Activated CD4-positive, alpha-beta T cell treated with anti-CD3 and anti-CD28 coated beads, Interleukin-2, amount 50 U/mL, for 48 hours (primary cell): ENCODE measurements at places on chromosomes 6 and 20.

- DNase-seq: no peak
Measured at GRCh38 chr6:47133230-47134000, 91.3 kb upstream of the ADGRF1 start.

DNA sequence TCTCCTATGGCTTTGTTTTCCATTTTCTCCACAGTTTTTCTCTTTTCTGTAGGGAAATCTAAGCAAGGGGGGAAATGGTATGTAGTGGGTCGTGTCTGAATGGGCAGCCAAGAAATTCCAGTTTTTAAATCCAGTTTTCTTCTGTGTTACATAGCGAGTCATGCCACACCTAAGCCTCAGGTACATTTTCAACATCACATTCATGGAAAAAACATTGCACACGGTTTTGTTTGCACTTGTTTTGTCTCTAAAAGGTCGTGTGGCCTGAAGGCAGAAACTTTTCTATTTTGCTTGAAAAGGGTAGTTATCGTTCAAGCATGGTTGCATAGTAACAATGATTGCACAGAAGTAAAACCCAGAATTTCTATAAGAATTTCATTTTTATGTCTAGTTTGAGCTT is 70.5 kb downstream of the MOXD1 start:
- no peak for DNase-seq

GRCh38 chr6:17900011-17900410 is 87.4 kb downstream of the KIF13A start:
- DNase-seq: no peak

GRCh38 chr6:66421570-66421969 is 714.5 kb upstream of the EYS start:
- no peak for DNase-seq

DNA sequence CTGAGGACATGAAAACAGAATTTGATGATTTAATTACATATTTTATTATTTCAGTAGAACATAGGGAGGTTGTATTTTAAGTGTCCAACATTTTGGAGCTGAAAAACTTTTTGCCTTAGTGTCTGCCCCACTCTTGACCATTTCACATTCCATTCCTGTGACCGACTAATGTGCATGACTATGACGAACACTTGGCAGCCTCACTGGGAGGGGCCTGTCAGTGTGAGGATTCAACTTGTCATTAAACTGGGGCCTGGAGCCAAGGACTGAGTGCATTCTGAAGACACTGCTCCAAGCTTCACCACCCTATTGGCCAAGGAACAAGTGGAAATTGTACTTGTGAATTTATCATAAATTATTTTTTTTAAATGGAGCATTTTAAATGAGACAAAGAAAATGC is 661.3 kb downstream of the BCKDHB start:
- DNase-seq: no peak

DNA sequence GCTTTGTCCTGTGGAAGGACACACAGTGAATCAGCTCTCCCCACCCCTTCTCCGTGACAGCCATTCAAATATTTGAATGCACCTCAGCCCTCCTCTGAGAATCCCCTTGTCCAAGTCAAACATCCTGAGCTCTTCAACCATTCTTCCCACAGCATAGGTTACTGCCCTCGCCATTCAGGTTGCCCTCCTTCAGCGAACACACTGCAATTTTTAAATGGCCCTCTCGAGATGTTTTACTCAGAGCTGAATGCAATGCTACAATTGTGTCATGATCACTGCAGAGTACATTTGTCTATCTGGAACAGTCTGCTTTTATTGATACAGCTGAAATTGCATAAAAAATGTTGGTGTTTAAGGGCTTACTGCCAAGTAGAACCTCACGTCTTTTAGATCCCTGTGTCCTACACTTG is 48.9 kb downstream of the SLC2A12 start:
- no peak for DNase-seq

DNA sequence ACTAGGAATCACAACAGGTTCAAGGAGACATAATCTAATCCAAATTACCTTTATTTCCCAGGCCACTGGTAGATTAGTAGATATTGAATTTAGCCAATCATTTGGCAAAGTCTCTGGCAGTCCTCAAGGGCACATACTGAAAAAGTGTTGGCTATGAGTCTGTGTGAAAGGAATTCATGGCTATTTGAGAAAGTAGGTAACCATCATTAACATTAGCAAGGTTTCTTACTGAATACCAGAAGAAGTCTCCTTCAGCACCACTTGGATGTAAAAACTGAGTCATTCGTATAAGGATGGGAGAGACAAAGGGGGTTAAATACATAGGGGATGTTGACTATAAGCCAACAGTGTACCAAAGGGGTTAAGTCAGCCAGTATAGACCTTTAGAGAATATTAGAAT is 36.7 kb downstream of the AGPAT4 start:
- no peak for DNase-seq

GRCh38 chr6:14423330-14423729 is 305.8 kb downstream of the CD83 start:
- DNase-seq: no peak

GRCh38 chr6:40348591-40348990 is 238.6 kb downstream of the LRFN2 start:
- no peak for DNase-seq

DNA sequence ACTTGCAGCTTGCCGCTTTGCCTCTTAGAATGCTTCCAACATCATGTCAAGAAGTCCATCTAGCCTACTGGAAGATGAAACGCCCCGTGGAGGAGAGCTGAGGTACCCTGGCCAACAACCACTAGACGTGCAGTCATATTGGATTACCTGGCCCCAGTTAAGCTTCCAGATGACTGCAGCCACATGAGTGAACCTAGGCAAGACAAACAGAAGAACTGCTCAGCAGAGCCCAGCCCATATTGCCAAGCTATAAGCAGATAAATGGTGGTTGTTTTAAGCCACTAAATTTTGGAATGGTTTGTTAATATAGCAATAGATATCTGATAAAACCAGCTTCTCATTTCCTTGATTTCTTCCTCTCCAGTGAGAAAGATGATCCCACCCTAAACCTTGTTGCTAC is 4.7 kb upstream of the DLK2 start:
- no peak for DNase-seq

GRCh38 chr20:49901588-49901987 is 13.7 kb downstream of the SPATA2 start:
- DNase-seq: no peak

GRCh38 chr20:20034486-20034885 is 17.3 kb downstream of the NAA20 start:
- no peak for DNase-seq

GRCh38 chr20:9114709-9115108 is 45.8 kb downstream of the PLCB4 start:
- DNase-seq: no peak

DNA sequence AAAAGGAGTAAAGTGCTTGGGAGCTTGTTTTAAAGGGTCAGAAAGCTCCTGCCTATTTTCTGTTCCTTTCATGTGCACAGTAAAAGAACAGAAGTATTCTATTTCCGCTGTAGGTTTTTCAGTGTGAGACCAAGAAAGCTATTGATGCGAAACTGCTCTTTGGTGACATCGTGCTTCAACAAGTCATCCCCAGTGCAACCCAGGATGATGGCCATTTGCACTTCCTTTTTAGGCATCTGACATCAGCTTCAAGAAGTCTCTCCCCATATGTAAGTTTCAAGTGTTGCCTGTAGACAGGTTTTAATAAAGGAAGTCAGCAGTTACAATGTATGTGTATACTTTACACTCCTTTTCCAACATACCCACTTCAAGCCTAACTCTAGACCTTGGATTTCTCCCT is 131.6 kb downstream of the RFX6 start:
- no peak for DNase-seq

GRCh38 chr6:90413867-90414266 is 117.2 kb upstream of the BACH2 start:
- peak; percentile 80 for DNase-seq

DNA sequence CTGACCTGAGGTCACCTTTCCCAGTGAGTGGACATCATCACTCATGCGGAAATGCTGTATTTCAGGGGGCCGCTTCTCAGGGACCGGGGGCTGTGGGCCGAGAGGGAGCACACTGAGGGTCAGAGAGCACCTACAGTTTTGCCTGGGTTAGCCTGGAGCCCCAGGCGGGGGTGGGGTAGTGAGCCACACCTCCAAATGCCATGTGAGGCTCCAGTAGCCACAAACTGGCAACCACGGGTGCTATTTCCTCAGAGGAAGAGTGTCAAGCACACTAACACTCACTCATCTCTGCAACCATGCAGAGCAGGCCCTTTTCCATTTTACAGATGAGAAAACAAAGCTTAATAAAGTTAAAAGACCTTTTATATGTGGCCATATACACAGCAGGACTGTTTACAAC is 4.7 kb downstream of the EHMT2 start:
- DNase-seq: no peak

GRCh38 chr6:129786548-129786947 is 74.6 kb downstream of the TMEM244 start:
- DNase-seq: no peak

DNA sequence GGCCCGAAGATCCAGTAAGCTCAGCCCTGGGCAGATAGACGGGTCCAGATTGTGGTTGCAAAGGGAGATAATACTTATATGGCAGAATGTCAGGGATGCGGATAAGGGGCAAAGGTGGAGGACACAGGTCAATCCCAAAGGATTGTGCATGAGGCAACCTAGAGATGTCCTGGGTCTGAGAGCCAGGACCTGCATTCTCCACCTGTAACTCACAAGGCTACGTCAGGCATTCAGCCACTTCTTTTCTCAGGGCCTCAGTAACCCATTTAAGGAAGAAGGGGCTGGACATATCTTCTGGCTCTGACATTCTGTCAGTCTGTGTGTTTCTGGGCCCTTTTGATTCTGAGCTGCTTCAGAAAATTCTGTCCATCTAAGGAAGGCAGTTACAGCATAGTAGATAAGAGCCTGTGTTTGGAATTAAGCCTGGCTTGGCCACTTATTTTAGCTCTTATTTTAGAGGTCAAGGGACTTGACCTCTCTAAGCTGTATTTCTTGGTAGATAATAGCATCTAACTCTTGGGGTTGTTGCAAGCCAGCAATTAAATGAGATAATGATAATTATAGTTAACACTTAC is 40.2 kb downstream of the CNBD2 start:
- DNase-seq: no peak

GRCh38 chr6:162907876-162908481 is 180.2 kb downstream of the PACRG start:
- DNase-seq: no peak

- DNase-seq: no peak
Measured at GRCh38 chr6:62283365-62283764, 2.7 kb downstream of the KHDRBS2 start.

- no peak for DNase-seq
Measured at GRCh38 chr6:151757506-151757955, 50.0 kb upstream of the ESR1 start.

DNA sequence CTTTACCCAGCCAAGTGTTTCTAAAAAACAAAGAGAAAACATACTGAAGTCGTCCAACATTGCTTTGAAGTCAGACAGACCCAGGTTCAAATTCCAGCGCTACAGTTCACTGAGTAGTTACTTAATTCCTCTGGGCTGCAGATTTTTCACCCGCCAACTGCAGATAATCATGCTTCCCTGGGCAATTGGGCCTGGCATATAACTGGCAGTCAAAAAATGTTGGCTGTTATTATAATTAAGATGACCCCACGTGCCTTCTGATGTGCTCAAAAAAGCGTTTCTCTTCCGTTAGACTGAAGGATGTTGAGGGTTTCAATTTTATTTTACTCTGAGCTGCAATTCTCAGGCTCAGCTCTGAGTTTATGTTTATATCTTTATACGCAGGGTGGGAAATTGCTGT is 156.1 kb upstream of the CITED2 start:
- DNase-seq: no peak

GRCh38 chr6:10579803-10580202 is 58.7 kb downstream of the GCNT2 start:
- no peak for DNase-seq

GRCh38 chr20:54293526-54293925 is 85.6 kb downstream of the PFDN4 start:
- DNase-seq: no peak

DNA sequence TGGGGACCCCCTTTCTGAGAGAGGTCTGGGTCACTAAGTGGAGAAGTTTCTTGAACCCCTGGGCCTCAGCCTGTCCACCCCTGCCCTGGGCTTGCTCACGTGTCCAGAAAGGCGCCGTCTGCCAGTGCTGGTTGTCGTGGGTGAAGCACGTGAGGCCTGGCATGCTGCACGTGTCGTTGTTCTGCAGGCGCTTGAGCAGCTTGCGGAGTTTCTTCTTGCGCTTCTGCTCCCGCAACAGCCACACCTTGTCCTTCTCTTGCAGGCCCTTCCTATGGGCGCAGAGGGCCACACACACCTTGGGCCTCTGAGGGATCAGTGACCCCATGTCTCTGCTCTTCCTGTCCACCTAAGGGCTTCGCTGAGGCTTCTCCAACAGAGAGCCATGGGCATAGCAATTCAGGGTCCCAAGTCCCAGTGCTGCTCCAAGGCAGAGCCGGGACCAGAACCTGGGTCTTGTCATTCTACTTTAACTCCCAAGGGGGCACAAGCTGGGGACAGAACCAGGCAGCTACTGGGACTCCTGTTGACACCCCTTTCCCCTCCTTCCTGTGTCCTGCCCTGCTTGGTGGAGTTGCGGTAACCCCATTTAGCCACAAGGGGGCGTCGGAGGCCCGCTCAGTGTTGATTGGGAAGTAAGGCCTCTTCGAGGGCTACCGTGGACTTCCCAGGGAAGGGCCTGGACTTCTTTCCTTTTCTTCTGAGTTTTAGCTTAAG is 121.8 kb downstream of the SULF2 start:
- peak; percentile 74 for DNase-seq

DNA sequence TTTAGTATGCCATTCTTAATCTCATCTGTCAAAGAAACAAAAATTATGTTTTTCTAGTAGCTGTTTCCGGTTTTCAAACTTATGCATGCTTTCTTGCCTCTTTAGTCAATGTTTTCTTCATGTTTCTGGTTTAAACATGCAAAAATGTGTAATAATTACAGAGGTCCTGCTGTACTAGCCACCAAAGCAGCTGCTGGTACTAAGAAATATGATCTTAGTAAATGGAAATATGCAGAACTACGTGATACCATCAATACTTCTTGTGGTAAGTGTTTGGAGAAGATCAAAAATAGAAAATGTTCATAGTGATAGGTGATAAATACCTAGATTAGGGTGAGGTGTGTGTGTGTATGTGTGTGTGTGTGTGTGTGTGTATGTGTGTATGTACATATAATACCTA is 158.4 kb downstream of the MYO6 start:
- DNase-seq: no peak

DNA sequence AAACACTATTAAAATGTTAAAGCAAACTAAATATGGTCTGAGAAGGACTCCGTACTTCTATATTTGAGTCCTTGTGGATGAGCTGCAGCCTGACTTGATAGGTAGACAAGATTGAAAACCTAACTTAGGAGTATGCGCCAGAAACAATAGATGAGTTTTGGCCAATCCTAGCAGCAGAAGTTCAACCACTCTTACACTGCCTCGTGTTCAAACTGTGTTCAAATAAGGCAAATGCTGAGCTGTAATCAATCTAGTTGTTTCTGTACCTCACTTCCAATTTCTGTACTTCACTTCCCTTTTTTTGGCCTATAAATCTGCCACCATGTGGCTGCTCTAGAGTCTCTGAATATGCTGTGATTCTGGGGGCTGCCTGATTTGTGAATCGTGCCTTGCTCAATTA is 13.2 kb upstream of the SERINC1 start:
- no peak for DNase-seq
